GM12891 (cell line): ENCODE measurements at places on chromosomes 12 and 14.

DNA sequence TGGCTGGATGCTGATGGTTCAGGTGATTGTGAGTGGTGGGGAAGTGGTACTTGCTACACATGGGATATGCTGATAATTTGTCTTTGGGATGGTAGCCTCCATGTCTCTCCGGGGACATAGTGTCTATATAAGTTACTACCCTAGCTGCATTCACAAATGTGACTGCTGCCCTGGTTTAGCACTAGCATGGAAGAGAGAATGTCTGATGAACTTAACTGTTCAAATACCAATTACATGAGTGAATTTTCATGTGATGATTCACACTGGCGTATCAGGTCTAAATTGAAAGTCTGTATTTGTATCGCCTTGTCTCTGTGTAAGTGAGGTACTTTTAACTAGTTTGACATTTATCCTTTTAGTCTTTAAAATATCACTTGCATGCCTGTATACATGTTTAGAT lies 34.4 kb downstream of the ATF7IP start:
- no peak for DNase-seq

GRCh38 chr12:43891856-43892574 lies 56.1 kb downstream of the TMEM117 start:
- no peak for DNase-seq

GRCh38 chr12:18145924-18146323 lies 55.9 kb upstream of the RERGL start:
- no peak for DNase-seq

DNA sequence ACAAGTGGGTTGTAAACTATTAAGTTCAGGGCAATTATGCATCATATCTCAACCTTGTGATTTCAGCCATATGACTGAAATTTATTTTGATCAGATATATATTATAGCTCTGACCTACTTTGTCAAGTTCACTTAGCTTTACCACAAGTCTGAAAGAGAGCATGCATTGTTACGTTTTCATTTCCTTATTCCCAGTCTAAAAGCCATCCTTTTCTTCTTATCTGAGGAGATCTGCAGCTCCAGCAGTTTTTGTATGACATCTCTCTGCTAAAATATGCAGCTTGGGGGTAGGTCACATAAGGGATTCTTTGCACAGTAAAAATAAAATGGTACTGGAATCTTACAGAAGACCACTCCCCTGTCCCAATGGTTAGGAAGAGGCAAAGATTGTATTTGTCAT lies 1682.8 kb upstream of the FLRT2 start:
- DNase-seq: no peak

DNA sequence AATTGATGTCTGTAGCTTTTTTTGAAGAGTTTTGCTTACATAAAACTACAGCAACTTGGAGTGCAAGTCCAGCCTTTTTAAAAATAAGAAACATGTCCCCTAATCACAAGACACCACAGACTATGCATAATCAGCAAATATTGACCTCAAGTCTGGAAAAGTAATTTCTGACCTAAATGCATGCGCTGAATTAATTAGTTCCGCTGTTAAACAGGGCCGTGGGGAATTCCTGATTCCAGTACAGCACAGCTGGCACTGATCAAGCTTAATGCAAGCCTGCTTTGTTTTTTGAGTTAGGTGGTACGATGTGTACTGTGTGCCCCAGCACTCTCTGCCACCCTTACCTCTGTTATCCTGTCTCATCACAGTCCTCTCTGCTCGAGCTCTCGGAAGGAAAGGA lies 9.2 kb downstream of the MLH3 start:
- no peak for DNase-seq

DNA sequence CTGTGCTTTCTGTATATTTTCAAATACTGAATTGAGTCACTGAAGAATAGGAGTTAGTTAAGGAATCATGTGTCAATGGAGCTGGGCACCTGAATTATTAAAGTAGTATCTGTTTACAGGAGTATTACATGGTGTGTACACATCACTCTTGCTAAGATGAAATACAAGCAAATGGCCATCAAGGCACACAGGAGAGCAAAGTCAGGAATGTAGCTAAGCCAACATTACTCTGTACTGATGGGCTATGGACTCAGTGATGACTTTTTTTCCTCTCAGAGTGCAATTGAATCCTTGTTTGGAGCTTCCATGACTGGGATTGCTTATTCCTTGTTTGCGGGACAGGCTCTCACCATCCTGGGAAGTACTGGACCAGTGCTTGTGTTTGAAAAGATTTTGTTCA lies 45.5 kb downstream of the SLC4A8 start:
- DNase-seq: no peak

DNA sequence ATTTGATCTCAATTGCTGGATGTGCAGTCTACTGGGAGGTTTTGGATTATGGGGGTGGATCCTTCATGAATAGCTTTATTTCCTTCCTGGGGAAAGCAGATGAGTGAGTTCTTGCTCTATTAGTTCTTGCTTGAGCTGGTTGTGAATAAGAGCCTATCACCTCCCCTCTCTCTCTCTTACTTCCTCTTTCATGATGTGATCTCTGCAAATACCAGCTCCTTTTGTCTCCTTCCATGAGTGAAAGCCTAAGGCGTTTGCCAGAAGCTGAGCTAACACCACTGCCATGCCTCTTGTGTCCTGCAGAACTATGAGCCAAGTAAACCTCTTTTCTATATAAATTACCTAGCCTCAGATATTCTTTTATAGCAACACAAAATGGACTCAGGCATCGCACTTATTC lies 302.7 kb downstream of the CCER1 start:
- DNase-seq: no peak
